ENCODE measurements at places on chromosomes 13 and 19. TPM values are rescaled to one million over a fixed set of nuclear protein-coding genes. Genes with fewer than 3 reads are reported as not detected.

FCHO1 gene
- total RNA-seq, result 1.6 TPM

- DNase-seq, result no peak
Measured at GRCh38 chr13:107238262-107238981, 670.5 kb upstream of the ARGLU1 start.

DNA sequence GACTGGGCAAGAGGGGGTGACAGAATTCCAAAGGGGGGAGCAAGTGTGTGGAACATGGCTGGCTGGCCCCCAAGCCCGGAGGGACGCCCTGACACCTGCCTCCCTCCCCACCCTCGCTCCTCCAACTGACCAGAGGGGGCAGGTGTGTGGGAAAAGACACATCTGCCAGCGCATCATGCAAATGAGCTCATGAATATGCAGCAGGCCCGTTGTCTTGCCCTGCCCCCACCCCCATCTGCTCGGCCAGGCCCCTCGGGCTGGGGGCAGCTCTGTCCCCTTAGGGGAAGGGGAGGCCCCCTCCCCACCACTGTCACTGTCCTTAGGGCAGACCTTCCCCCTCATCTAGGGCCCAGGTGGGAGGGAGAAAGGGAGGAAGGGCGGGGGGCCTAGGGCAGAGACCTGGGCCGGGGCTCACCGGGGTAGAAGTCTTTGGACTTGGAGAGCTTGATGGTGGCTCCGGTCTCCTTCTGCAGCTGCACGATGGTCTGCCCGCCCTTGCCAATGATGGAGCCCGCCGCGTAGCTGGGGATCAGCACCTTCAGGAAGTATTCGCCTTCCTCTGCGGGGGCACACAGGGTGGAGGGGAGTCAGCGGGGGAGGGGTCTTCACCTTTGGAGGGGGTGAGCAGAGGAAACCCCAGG, 12.9 kb downstream of the NOVA2 start:
- DNase-seq, result no peak

DNA sequence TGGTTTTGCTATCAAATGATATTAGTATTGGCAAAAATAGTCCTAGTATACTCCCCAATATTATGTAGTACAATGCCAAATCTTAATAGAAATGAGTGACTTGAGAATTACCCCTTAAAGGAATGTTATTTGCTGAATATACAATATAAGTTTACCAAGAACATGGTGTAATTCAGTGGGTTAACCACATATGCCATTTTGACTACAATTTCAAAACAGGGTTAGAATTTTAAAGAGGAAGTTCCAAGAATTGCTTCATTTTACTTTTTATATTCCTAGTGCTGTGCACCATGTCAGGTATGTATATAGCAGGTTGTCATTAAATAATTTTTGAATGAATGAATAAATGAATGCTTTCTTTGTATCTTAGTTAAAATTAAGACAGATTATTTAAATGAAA, 66.3 kb downstream of the LMO7 start:
- no peak for DNase-seq

- DNase-seq, result no peak
Measured at GRCh38 chr13:43846496-43847158, 32.9 kb downstream of the CCDC122 start.

DNA sequence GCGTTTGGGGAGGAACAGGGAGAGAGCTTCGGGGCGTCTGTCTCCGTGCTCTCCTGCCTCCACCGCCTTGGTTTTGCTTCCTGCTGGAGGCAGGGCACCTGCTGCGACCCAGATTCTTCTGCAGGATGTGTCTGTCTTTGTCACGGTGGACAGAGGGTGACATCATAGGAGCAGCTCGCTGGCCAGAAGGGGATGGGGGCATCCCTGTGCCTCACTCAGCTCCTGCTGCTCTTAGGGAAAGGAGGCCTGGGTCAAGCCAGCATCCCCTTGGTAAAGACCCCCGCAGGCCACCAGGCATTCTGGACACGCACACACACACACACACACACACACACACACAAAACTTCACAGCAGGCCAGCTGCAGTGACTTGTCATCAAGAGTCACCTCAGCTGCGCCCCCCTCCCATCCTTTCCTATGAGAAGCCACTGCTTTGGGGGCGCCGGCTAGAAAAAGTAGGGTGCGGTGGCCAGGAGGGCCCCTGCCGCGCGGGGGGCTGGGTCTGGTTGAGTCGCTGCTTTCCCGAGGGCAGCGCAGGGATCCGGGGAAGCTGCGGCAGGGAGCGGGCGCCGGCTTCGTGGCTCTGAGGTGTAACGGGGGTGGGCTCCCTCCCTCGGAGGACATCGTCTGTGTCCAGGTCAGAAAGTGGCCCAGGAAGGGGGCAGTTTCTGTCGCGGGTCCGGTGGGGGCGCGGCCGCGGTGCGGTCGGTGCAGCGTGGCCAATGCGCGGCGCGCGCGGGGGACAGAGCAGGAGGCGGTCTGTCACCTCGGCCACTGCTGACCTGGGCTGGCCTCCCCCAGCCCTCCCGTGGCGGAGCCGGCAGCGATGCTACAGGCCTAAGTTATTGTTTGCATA, 15.8 kb upstream of the NPAS1 start:
- DNase-seq, result no peak

KIR2DL1 gene
- total RNA-seq, result not detected
